ENCODE measurements at places on chromosomes 16 and 17.

- DNase-seq = peak; percentile 57
Observed at GRCh38 chr17:1515640-1516387, 598 bp downstream of the INPP5K start.

GRCh38 chr17:13917634-13918033, 151.7 kb upstream of the COX10 start:
- DNase-seq = no peak

GRCh38 chr17:28898527-28898955, 1.0 kb upstream of the FLOT2 start:
- no peak for DNase-seq

- DNase-seq = no peak
Observed at GRCh38 chr16:4626396-4626795, 1.8 kb downstream of the MGRN1 start.

- DNase-seq = no peak
Observed at GRCh38 chr17:50872710-50873424, 6.7 kb upstream of the TOB1 start.

- DNase-seq = no peak
Observed at GRCh38 chr17:4843321-4844000, 10.3 kb downstream of the MINK1 start.

DNA sequence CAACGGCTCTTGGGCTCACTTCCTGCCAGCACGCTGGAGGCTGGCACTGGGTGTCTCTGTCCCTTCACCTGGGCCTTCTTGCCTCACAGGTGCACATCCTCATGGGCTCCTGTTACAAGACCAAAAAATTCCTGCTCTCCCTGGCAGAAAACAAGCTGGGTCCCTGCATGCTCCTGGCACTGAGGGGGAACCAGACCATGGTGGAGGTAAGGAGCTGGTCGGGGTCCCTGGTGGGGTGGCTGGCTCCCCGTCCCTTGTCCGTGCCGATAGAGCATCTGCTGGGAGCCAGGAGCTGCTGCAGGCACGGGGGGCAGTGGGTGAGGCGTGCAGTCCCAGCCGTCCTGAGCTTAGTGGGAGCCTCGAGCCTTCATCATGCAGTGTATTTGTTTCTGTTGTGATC, 79.5 kb upstream of the PLCG2 start:
- no peak for DNase-seq
